ENCODE measurements at places on chromosomes 1 and 21.
A peak's percentile ranks its signal among the peaks of the same experiment; 100 is the strongest.

DNA sequence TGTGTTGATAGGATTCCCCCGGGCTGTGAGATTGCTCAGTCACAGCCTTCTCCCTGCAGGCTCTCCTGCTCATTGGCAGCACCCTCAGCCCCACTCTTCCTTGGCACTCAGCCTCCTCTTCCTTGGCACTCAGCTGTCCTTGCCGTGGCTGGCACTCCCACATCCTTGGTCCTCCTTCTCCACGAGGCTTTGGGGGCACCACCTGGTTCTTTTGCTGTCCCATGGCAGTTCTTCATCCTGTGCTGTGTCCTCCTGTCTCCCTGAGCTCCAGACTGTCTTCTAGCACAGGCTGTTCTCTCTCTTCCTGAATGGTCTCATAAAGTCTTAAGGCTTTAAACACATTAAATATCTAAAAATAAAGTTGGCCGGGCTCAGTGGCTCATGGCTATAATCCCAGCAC lies 27.0 kb downstream of the PKNOX1 start:
- no peak overlapping the region for H3K27ac ChIP-seq
- no peaks in the 10 kb centered on the region for H3K4me1 ChIP-seq
- DNase-seq = no peak
- H3K36me3 ChIP-seq = peaks cover 2% of the 10 kb centered on the region

GRCh38 chr1:5744341-5744740 lies 247.9 kb downstream of the NPHP4 start:
- no peaks in the 10 kb centered on the region for H3K27me3 ChIP-seq
- H3K27ac ChIP-seq = no peak overlapping the region
- H3K36me3 ChIP-seq = no peaks in the 10 kb centered on the region
- H3K4me1 ChIP-seq = no peaks in the 10 kb centered on the region
- DNase-seq = no peak

- H3K36me3 ChIP-seq = no peaks in the 10 kb centered on the region
- DNase-seq = no peak
- H3K4me3 ChIP-seq = no peak overlapping the region
- H3K27me3 ChIP-seq = no peaks in the 10 kb centered on the region
- H3K27ac ChIP-seq = no peak overlapping the region
These were observed 12.2 kb downstream of the RHBDL2 start for GRCh38 chr1:38929476-38929875.

- no peak overlapping the region for H3K4me3 ChIP-seq
- H3K27me3 ChIP-seq = no peaks in the 10 kb centered on the region
- DNase-seq = no peak
- H3K36me3 ChIP-seq = peaks cover 6% of the 10 kb centered on the region
- H3K27ac ChIP-seq = no peak overlapping the region
These were observed 29.7 kb downstream of the MDM4 start for GRCh38 chr1:204545881-204546280.

DNA sequence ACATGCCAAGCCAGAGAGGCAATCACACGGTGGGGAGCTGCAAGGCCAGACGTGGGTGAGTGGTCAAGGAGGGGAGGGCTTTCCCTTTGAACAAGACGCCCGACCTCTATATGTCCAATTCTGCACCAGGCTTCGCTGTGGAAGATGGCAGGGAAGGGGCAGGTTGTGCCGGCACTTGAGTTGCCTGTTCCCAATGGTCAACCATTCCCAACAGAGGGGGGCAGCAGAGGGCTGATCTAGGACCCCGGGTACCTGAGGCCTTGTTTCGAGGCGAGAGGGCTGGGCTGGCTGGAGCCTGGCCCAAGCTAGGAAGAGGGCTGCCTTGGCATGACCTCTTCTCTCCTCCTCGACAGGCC lies 64.9 kb downstream of the TMEM53 start:
- H3K27me3 ChIP-seq = no peaks in the 10 kb centered on the region
- H3K4me3 ChIP-seq = no peak overlapping the region
- DNase-seq = peak; percentile 82
- H3K36me3 ChIP-seq = no peaks in the 10 kb centered on the region
- no peaks in the 10 kb centered on the region for H3K4me1 ChIP-seq
- H3K27ac ChIP-seq = no peak overlapping the region

DNA sequence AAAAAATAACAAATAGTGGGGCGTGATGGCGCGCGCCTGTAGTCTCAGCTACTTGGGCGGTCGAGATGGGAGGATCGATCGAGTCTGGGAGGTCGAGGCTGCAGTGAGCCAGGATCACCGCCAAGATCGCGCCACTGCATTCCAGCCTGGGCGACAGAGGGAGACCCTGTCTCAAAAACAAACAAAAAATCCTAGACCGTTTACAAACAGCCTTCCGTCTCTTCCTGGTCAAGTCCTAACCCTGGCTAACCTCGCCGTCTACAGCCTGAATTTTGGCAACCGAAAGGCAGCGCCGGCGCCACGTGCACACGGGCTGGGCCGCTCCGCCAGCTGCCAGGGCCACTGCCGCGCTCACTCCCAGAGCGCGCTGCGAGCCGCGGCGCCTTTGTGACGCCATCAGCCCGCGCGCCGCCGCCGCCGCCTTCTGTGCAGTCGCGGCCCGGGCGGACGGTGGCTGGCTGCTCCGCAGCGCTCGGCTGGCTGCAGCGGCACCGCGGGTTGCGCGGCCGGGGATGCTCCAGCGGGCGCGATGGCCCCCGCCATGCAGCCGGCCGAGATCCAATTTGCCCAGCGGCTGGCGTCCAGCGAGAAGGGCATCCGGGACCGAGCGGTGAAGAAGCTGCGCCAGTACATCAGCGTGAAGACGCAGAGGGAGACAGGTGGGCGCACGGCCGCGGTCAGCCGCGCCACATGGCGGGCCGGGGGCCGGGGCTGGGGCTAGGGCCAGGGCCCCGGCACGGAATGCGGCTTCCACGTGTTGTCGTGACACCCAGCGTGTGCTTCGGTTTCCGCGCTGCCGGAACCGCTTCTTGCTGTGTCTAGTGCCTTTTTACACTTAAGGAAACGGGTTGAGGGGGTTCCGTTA lies at the start of the genes HSF2BP and RRP1B:
HSF2BP (minus strand) TSS at position 353 of the 865 bp plus-strand sequence. CDS start 1,392 bp downstream, outside the sequence.
RRP1B (plus strand) TSS at position 425 of the 865 bp plus-strand sequence; CDS start at position 530, 105 bp downstream.
- H3K4me3 ChIP-seq = peak within 1 kb of the TSS; percentile 83
- H3K4me1 ChIP-seq = no peaks in the 10 kb centered on the region
- DNase-seq = peak; percentile 92
- no peaks in the 10 kb centered on the region for H3K27me3 ChIP-seq

DNA sequence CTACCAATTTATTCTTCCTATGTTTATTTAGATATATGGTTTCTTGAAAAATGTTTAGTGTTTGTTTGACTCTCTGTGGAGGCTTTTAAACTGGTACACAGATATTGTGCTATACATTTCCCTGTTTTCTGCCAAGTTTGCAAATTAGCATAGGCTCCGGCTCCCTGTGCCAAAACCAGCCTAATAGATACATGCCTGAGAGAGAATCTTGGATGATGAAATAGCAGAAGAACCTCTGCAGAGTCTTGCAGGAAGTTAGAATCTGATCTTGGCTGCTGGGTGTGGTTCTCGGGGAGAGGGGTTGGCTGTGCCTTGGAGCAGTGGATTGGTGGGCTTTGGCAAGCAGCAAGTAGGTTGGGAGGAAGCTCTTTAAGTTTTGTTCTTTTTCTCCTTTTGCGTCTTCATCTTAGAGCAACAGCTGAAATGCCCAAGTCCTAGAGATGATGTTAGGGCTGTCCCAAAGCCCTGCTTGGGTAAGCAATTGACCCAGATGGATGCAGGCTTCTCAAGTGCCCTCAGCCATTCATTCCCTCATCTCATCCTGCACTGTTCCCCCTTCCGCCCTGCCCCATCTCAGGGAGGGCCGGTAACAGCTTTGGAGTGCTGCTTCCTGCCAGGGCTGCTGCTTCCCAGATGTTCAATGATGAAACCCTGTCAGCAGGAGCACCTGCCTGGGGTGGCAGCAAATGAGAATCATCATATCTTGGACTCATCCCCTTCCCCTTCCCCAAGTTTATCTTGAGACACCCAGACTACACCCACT lies 9.3 kb downstream of the PLA2G2A start:
- no peaks in the 10 kb centered on the region for H3K36me3 ChIP-seq
- no peak overlapping the region for H3K4me3 ChIP-seq
- no peak overlapping the region for H3K27ac ChIP-seq
- no peaks in the 10 kb centered on the region for H3K4me1 ChIP-seq
- DNase-seq = no peak
- H3K27me3 ChIP-seq = no peaks in the 10 kb centered on the region

- H3K27ac ChIP-seq = no peak overlapping the region
- H3K4me1 ChIP-seq = peaks cover 2% of the 10 kb centered on the region
- H3K4me3 ChIP-seq = no peak overlapping the region
- no peaks in the 10 kb centered on the region for H3K36me3 ChIP-seq
- no peaks in the 10 kb centered on the region for H3K27me3 ChIP-seq
These were observed 29.2 kb upstream of the WNT4 start for GRCh38 chr1:22171951-22172715.

- no peaks in the 10 kb centered on the region for H3K27me3 ChIP-seq
- no peaks in the 10 kb centered on the region for H3K4me1 ChIP-seq
- H3K36me3 ChIP-seq = no peaks in the 10 kb centered on the region
- no peak for DNase-seq
- H3K27ac ChIP-seq = no peak overlapping the region
These were observed 361.3 kb downstream of the PLPP3 start for GRCh38 chr1:56218023-56218422.

GRCh38 chr1:98336472-98337083 lies 324.9 kb upstream of the SNX7 start:
- H3K4me1 ChIP-seq = no peaks in the 10 kb centered on the region
- no peak for DNase-seq
- no peak overlapping the region for H3K27ac ChIP-seq
- H3K27me3 ChIP-seq = no peaks in the 10 kb centered on the region

GRCh38 chr1:67211589-67212563 lies 45.6 kb downstream of the IL23R start:
- H3K27me3 ChIP-seq = no peaks in the 10 kb centered on the region
- H3K36me3 ChIP-seq = no peaks in the 10 kb centered on the region
- DNase-seq = peak; percentile 23
- no peak overlapping the region for H3K4me3 ChIP-seq
- H3K4me1 ChIP-seq = no peaks in the 10 kb centered on the region

DNA sequence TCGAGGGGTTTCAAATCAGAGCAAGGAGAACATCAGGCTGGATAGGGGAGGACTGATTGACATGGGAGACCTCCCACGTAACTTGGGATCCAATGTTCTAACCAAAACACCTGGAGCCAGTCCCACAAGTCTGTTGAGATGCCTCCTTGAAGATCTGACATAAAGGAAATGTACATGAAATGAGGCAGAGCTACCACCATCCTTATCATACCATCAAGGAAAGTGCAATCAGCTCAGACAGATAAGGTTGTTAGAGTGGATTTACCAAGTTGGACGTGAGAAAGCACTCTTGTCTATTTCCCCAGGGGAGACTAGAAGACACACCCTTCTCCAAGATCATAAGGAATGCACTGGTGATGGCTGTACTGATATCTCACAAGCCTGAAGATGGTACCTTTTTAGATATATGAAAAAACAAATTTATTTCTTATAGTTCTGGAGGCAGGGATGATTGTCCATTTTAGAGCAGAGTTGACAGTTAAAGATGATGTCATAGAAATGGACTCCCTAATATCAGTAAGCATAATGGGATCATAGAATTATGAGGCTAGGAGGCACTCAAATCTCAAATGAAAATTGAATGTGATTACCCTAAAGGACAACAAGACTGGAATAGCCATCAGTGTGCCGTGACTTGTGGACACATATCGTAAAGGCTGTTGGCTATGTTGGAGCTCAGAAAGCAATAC lies 129.1 kb upstream of the RAB4A start:
- H3K27ac ChIP-seq = no peak overlapping the region
- no peaks in the 10 kb centered on the region for H3K27me3 ChIP-seq
- no peak for DNase-seq

- H3K27me3 ChIP-seq = no peaks in the 10 kb centered on the region
- H3K36me3 ChIP-seq = no peaks in the 10 kb centered on the region
These were observed at the start of gene S100A14 for GRCh38 chr1:153616144-153616916. S100A14 (minus strand) TSS chr1:153616325; CDS start chr1:153615858, 467 bp downstream.

GRCh38 chr1:88888750-88889149 lies 2.6 kb downstream of the GTF2B start:
- H3K4me3 ChIP-seq = no peak overlapping the region
- H3K4me1 ChIP-seq = peaks cover 4% of the 10 kb centered on the region
- H3K36me3 ChIP-seq = no peaks in the 10 kb centered on the region
- no peak overlapping the region for H3K27ac ChIP-seq
- no peak for DNase-seq
- H3K27me3 ChIP-seq = no peaks in the 10 kb centered on the region

DNA sequence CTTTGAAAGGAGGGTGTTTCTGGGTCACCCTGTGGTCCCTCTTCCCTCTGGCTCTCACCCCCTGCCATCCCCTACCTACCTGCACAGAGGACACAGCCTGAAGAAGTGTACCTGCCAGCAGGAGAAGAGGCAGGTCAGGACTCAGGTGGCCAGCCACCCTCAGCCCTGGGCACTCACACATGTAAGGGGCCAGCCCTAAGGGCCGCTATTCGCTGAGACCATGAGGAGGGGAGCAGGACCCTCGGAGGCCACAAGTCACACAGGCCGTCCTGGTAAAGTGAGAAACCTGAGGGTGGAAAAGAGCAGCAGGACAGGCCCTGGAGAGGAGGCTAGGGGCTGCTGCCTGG lies 1.2 kb downstream of the ZNF692 start:
- peaks cover 3% of the 10 kb centered on the region for H3K4me1 ChIP-seq
- no peak overlapping the region for H3K27ac ChIP-seq

DNA sequence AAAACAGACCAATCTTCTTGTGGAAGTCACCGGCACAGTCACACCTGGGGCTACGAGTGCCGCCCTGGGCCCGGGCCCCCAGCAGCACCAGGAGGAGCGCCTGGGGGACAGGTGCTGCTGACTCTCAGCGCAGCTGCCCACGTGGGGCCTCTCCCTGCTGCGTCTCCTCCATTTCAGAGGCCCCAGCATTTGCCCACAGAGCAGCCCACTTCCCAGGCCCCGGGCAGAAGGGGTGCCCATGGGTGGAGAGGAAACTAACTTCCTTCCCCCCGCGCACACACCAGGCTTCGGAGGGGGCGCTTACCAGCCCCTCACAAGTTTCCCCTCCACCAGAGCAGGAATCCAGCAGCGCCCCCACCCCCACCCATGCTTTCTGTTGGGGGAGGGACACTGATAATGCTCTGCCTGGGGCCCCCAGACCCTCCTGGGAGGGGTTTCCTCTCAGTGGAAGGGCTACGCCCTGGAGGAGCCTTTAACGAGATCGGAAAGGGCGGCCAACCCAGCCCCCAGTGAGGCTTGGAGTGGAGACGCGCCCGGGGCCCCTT lies 440 bp downstream of the TNFRSF25 start:
- H3K4me1 ChIP-seq = no peaks in the 10 kb centered on the region
- no peak for DNase-seq
- H3K27me3 ChIP-seq = no peaks in the 10 kb centered on the region
- H3K36me3 ChIP-seq = peaks cover 2% of the 10 kb centered on the region

- no peak for DNase-seq
- H3K4me3 ChIP-seq = no peak overlapping the region
- no peak overlapping the region for H3K27ac ChIP-seq
- no peaks in the 10 kb centered on the region for H3K27me3 ChIP-seq
These were observed 14.2 kb upstream of the MRPS14 start for GRCh38 chr1:175037416-175037815.
